ENCODE measurements at places on chromosomes 3 and 15. TPM values are rescaled to one million over a fixed set of nuclear protein-coding genes. Genes with fewer than 3 reads are reported as not detected.

FBXO40 gene
- not detected for total RNA-seq

MAP1A gene
- 0.57 TPM for total RNA-seq

GOLGA8G gene
- total RNA-seq = not detected

CDHR4 gene
- total RNA-seq = 0.22 TPM

TMCO5A gene
- not detected for total RNA-seq

C3orf85 gene
- not detected for total RNA-seq

GPR62 gene
- total RNA-seq = not detected

GOLGA8R gene
- 0.26 TPM for total RNA-seq

ARL8B gene
- 61.0 TPM for total RNA-seq

CILP gene
- 0.24 TPM for total RNA-seq

PTX3 gene
- total RNA-seq = 1.0 TPM

NOX5 gene
- total RNA-seq = 0.30 TPM

SPINK8 gene
- not detected for total RNA-seq

SKOR1 gene
- total RNA-seq = 0.05 TPM

PRTG gene
- total RNA-seq = 10.5 TPM

SUCNR1 gene
- 0.16 TPM for total RNA-seq

Measured in A549 treated with Mapracorat at 1 μM for 4 hours (cell line).